NT2/D1 (cell line): ENCODE measurements at places on chromosomes 5 and 9.
A peak's percentile ranks its signal among the peaks of the same experiment; 100 is the strongest.

DNA sequence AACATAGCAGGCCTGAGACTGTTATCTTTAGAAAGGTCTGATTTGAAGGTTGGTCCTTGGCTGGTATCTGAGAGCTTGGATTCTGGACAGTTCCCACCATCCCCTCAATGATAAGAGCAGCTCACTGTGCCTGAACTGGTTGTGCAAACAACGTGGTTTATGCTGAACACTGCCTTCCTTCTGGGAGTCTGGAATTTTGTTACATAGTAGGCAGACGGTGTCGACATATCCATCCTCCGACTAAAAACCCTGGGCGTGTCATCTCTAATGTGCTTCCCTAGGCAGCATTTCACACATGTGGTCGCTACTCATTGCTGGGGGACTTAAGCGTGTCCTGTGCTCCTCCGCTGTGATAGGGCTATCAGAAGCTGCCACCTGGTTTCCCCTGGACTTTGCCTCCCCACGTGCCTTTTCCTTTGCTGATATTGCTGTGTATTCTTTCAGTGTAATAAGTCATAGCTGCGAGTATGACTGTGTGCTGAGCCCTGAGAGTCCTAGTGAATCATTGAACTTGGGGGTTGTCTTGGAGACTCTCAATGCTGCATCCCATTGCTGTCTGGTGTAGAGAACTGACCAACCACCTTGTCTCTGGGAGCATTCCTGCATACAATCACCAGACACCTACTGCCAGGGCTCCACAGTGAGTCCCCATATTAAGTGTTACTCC is 119.1 kb upstream of the TBC1D2 start:
- peak; percentile 28 for DNase-seq

DNA sequence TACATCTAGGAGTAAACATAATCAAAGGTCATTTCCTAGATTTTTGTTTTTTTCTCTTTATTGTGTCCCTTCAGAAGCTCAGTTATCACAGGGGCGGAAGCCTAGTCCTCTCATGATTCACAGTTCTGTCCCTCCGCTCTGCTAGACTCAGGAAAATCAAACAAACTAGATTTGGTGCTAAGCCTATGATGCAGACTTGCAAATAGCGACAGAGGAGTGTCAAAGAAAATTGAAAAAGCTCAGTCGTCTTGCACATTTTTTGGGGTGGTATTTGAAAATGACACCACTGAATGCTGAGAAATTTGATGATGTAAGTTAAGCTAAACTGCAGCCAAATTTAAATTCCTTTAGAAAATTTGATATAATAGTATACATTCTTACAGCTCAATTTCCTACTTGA is 59.0 kb downstream of the CDH10 start:
- DNase-seq = no peak

DNA sequence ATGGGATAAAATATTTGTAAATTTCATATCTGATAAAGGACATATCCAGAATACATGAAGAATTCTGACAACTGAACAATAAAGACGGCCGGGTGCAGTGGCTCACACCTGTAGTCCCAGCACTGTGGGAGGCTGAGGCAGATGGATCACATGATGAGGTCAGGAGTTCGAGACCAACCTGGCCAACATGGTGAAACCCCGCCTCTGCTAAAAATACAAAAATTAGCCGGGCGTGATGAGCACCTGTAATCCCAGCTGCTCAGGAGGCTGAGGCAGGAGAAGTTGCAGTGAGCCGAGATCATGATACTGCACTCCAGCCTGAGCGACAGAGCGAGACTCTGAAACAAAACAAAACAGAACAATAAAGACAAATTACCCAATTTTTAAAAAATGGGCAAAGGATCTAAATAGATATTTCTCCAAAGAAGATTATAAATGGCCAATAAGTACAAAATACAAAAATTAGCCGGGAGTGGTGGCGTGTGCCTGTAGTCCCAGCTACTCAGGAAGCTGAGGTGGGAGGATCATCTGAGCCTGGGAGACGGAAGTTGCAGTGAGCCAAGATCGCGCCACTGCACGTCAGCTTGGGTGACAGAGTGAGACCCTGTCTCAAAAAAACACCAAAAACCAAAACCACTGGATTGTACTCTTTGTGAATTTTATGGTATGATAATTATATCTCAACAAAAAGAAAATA is 9.6 kb upstream of the NSD1 start:
- no peak for DNase-seq

DNA sequence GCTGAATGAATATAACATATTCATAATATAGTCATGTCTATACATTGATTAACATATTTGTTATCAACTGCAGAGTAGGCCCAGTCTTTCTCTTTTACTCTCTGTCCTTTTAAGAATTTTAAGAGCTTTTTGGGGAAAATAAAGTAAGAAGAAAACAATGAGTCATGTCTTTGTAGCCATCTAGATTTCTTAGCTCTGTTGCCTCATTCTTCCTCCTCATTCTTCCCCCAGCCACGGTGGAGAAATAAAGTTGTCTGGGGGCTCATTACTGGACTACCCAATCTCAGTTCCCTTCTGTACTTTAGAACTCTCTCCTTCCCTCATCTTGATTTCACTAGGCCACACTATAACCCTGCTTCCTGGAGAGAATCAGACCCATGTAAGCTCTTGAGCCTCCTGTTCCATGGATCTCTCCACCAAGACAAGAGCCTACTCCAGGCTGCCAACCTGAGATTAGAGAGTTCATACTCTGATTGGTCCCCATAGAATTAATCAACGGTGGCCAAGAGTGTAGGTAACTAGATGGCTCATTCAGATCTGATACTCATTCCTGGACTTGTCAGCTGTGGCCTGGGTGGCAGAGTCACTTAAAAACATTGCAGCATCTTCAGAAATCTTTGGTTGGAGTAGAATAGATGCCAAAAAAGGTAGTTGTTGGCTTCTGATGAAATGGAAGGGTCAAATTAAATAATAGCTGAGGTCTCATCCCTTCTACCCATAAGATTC is 44.2 kb downstream of the ITGA1 start:
- no peak for DNase-seq

DNA sequence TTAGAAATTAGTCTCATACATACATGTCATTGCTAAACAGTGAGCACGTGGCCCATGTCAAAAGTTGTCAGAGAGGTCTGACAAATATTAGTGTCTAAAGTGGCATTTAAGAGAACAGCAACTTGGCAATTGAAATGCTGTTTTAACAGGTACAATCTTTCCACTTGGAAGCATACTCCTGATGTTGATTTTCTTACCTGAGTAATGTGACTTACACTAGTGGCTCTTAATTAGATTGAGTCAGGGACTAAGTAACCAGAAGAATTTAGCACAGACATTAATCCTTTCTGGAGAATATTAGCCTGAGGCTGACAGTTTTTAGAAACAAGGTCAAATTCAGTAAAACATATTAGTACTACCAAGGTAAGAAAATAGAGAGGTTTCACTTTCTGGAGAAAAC is 357.0 kb upstream of the ZNF608 start:
- DNase-seq = no peak

GRCh38 chr5:151795426-151795825 is 23.7 kb downstream of the G3BP1 start:
- DNase-seq = no peak

- no peak for DNase-seq
Measured at GRCh38 chr5:151052836-151053235, 28.0 kb downstream of the TNIP1 start.

GRCh38 chr5:38872826-38873225 is 27.0 kb downstream of the OSMR start:
- no peak for DNase-seq

DNA sequence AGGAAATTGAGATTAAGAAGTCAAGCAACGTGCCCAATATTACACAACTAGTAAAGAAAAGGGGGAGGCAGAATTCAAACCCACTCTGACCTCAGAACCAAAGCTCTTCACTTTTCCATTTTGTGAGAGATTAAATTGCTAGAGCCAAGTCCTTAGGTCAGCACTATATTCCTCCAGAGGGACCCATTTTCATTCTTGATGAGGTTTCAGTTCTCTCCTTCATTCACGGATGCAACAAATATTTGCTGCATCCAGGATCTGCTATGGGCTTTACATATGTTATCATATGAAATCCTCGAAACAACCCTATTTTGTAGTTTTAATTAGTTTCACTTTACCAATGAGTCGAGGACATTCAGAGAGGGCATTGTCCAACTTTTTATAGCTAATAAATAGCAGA is 239.2 kb downstream of the EFNA5 start:
- no peak for DNase-seq

DNA sequence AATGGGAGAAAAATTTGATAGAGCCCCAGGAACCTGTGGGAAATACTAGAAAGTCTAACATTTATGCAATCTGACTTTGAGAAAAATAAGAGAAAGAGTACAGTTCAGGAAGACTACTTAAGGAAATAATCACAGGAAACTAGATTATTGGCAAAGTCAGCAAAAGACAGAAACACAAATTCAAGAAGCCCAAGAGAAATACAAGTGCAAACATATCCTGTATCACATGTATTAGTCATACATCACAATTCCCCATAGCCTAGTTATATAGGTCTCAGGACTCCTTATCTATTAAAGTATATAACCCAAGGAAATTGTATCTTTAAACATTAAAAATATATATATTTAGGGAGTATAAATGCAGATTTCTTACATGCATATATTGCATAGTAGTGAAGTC is 100.8 kb downstream of the HOMER1 start:
- no peak for DNase-seq

DNA sequence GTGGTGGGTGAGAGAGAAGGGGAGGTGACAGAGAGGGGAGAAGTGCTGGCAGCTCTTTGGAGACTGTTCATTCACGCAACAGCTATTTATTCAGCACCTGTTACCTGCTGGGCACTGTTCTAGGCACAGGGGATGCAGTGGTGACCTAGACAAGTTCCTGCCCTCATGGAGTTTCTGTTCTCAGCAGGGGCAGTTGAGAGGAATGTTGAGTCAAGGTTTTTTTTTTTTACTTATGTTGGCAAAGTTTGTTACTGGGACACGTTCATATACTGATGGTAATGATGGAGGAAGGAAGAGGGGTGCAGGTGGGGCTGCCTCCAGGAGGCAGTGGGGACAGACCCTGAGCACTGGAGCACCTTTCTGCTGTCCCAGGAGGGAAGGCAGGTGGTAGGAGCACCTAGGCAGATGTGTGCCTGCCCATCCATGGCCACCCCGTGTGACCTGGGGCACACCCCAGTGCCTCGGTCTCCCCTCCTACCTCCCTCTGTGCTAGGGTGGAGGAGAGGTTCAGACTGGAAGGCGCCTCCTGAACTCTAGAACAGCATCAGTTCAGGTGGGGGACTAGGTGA is 49.4 kb upstream of the SLC25A51 start:
- no peak for DNase-seq

GRCh38 chr9:73154722-73155121 is 3.1 kb downstream of the ANXA1 start:
- no peak for DNase-seq

DNA sequence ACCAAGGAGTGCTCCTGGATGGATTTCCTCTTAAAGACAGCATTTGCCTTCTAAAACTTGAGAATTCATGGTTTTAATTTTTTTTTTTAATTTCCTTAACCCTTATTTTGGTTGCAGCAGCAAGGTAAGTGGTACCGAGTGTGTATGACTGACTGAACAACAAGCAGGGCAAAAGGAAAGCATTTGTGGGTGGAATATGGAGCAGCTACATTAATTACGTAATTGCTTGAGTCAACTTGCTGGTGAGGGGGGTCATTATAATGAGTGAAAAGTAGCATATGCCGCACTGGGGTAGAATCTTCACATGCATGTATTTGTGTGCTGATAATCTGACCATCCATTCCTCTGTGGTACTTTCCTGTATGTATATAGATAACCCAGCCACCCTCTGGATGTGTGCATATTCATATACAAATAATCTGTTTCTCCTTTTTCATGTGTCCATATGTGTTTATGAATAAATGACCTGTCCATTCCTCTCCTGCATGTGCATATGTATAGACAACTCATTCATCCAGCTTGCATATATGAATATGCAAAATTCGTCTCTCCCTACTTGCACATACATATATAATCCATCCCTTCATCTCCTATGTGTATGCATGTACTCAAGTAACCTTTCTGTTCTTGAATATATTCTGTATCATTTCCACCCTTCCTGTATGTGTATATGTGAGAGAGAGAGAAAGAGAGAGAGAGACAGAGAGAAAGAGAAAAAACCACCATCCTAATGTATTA is 147.5 kb upstream of the RUSC2 start:
- DNase-seq = no peak

DNA sequence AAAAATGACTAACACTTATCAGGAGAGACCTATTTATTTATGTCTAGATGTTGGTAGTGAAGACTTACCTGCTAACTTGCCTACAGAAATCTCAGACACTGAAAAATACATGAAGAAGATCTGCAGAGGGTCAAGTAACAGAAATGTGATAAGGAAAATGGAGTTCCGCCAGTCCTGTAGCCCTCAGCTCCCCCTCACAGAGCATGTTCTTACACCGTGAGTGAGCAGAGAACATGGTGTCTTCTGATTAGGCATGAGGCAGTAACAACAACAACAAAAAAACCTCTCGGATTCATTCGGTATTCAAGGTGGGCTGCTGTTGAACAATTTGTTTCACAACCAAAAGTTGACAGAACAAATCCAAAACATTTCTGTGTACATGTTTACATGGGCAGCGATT is 162.0 kb upstream of the SNX2 start:
- no peak for DNase-seq

- DNase-seq = no peak
Measured at GRCh38 chr5:139668064-139668880, 20.1 kb downstream of the CXXC5 start.

DNA sequence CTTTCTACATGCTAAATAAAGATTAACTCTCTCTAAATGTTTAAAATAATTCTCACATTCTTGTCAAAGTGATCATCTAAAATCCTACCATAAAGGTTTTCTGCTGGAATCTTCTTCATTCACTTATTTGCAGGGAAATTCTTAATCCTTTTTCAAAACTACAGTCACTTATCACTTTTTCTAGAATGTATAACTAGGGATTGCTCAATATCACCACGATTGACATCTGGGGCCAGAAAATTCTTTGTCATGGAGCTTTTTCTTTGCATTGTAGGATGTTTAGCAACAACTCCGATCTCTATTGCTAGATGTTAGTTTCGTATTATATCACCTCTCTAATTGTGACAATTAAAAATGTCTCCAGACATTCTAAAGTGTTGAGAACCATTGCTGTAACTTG is 344.9 kb upstream of the PIK3R1 start:
- no peak for DNase-seq

DNA sequence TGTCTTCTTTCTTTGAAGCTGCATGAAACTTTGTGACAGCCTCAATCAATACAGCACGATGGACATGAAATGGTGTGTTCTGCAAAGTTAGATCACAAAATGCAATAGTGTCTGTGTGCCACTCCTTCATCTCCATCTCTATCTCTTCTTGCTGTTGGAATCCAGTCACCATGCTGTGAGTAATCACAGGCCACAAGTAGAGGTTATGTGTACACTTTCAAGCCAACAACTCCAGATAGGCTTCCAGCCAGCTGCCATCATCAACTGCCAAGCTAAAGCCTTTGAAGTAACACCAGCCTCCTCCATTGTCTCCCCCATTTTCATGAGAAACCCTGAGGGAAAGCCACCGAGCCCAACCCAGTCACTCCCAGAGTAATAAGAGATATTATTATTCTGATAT is 360.6 kb downstream of the PTPRD start:
- DNase-seq = no peak

- no peak for DNase-seq
Measured at GRCh38 chr9:136433043-136433715, 6.5 kb downstream of the INPP5E start.

GRCh38 chr5:105952875-105953274 is 1717.9 kb downstream of the EFNA5 start:
- DNase-seq = no peak

GRCh38 chr5:176823869-176824412 is 13.6 kb downstream of the UNC5A start:
- no peak for DNase-seq
